ENCODE measurements at places on chromosomes 4 and X. TPM values are rescaled to one million over a fixed set of nuclear protein-coding genes. Genes with fewer than 3 reads are reported as not detected.

DNA sequence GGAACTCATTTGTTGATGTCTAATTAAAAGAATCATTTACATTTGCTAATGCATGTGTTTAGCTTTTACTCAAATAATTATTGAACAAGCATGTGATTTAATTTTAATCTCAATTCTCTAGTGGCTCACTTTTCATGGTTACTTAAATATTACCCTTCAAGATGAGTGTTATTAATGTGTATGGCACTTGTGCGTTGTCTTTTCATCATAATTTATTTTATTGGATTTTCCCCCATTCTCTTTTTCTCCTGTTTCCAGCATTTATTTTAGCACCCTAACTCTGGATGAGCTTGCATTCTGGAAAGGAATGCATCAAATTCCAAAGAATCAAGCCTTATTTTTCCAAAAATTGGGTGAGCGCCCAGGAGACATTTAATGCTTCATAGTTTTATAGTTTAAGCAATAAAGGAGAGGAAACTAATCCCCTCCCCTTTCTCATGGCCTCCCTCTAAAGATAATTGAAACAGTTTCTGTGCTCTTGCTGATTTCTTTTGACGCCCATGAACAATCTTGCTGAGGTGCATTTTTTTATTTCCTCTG is 191.1 kb upstream of the FAT4 start:
- no peak for DNase-seq

- no peak for DNase-seq
Observed at GRCh38 chr4:38688676-38689355, 24.8 kb downstream of the KLF3 start.

DNA sequence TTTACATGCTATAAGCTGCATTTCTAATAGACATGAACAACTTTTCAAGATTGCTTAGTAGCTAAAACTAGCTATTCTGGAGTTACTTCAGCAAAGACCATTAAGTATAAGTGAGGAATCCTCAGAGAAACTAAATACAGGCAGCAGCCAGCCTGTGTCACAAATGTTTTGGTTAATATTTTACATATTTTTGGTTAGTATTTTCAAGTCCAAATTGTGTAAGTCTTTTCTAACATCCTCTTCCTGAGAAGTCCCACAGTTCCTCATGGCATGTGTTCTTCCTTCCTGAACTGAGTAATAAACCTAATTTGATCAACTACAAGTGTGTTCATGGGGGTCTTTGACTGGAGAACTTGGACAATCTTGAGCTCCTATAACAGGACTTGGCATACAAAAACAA is 42.4 kb upstream of the MCF2 start:
- no peak for DNase-seq

The FMR1NB gene
- not detected for polyA plus RNA-seq

All from SK-N-SH (cell line).